SJSA1 (cell line): ENCODE measurements at places on chromosomes 4 and X.

- peak; percentile 66 for DNase-seq
These were observed 93.3 kb downstream of the ANXA3 start for GRCh38 chr4:78644744-78645330.

- no peak for DNase-seq
These were observed 338.7 kb upstream of the GATB start for GRCh38 chr4:152099555-152099954.

- no peak for DNase-seq
These were observed 475.9 kb downstream of the PDHA2 start for GRCh38 chr4:96315815-96316214.

DNA sequence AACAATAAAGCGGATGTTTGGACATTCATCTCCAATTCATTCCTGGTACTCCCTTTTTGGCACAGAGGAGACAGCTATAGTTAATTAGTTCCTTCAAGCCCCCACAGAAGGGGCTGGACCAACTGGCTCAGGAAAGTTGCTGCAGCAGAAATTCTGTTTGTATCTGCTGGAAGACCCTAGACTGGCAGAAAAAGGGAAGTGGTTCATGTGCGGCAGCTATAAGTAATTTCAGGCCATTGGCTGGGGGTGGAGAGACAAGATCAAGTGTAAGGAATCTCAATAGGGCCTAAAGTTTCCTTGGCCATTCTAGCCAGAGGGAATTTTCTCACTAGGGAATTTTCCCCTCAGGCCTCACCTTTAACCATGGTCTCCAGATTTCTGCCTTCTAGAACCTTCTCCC, 89.9 kb upstream of the DHX15 start:
- no peak for DNase-seq

GRCh38 chr4:23234716-23235115, 542.0 kb downstream of the GBA3 start:
- DNase-seq, result no peak

DNA sequence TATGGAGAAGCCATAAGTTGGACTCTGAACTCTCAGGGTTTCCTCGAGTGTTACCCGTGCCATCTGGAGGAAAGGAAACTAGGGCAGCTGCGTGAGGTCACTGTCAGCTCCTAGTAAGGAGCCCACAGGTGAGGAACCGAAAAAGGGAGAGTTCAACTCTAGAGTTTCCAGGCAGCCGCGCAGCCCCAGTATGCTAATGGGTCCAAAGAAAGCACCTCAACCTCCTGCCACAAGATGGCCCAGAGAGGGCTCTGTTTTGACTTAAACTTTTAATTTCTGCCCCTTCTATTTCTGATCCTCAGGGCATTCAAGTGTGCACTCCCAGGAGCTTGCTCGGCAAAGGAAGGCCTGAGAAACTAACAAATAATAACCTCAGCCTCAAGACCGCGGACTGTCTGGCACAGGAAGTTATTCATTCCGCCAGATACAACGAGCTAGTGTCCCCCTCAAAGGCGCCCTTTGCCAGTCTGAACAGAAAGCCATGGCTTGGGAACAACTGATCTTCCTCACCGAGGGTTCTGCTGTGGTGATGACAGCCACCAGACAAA, 13.9 kb downstream of the SCARB2 start:
- no peak for DNase-seq

DNA sequence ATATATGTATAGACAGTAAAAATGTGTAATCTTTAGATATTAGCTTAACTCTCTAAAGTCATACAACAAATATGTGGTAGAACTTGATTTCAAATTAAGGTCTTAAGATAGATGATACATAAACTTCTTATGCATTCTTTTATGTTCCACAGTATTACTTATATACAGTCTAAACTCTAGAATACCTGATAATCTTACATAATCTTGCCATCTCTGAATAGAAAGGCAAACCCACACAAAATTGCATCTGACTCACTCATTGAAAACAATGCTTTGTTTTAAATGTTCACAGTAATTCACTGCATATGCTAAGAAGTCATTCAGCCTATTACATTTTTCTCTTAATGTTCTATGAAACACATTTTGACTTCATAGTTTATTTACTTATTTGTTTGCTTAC, 10.1 kb downstream of the SULT1B1 start:
- no peak for DNase-seq

DNA sequence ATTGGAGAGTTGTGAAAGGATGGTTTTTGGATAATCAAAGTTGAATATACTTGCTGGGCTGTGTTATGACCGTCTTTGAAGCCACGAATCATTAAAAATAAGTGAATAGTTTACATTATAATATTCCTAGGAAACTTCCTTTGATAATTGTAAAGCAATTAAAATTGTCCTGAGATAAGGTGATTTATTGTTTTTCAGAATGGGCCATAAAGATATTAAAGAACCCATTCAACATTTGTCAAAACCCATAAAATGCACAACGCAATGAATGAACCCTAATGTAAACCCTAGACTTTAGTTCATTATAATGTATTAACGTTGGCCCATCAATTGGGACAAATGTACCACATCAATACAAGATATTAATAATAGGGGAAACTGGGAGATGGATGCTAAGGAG, 11.4 kb downstream of the FHL1 start:
- DNase-seq, result no peak

DNA sequence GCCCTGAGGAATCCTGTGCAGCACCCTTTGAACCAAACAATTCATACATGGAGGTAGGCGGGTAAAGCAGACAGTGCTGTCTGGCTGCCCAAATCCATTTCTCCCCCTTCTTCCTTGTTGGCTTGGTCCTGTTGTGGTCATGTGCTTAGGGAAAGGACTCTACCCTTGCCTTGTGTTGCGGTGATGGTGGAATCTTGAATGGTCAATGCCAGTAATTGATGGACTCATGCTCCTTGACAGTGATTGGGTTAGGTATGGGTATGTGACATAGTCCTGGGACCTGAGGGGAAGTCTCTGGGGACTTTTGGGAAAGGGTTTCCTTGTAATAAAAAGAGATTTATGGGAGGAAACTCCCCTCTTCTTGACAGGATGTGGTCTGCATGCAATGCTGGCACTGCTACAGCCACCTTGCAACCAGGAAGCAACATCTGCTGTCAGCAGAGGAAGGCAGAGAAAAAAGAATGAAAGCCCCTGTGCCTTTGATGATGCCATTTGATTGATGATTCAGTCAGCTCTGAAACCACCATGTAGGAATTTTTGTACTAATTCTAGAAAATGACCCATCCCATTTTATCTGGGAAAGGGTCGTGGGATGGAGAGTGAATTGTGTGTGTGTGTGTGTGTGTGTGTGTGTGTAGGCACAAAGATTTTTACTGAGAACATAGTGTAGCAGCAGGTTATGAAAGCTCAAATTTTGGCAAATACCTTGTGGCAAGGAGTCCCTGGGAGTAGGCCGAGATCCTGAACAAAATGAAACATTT, 30.0 kb upstream of the HUWE1 start:
- DNase-seq, result no peak

GRCh38 chr4:108391701-108392455, 223.1 kb upstream of the LEF1 start:
- peak; percentile 17 for DNase-seq
